ENCODE measurements at places on chromosomes 4 and X.

- DNase-seq, result no peak
These were observed 194.4 kb upstream of the CPEB2 start for GRCh38 chr4:14807856-14808255.

GRCh38 chr4:87209182-87209581 is 11.2 kb downstream of the KLHL8 start:
- no peak for DNase-seq

GRCh38 chr4:1058198-1058996 is 47.0 kb downstream of the FGFRL1 start:
- DNase-seq, result no peak

GRCh38 chrX:129779747-129780146 is at the start of gene SASH3:
SASH3 (plus strand) TSS chrX:129779949; CDS start chrX:129780098, 149 bp downstream.
- no peak for DNase-seq

DNA sequence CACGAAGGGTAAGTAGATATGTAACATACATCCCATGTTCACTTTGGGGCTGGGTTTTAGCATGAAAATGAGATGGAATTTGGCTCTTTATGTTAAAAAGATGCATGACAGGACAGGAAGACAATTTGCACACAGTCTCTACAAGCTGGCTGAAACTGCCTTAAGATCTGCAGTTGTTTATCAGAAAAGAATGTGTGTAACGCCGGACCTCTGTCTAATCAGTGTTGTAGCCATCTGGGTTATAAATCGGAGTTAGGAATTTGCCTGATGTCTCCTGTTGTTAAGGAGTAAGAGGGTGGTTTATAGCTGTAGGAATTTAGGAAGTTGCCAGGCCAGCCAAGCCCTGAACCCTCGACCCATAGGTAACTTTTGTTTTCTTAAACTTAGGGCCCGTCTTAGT is 562.9 kb upstream of the FAT1 start:
- no peak for DNase-seq

GRCh38 chr4:123418351-123418931 is 21.8 kb downstream of the SPRY1 start:
- DNase-seq, result peak; percentile 52

DNA sequence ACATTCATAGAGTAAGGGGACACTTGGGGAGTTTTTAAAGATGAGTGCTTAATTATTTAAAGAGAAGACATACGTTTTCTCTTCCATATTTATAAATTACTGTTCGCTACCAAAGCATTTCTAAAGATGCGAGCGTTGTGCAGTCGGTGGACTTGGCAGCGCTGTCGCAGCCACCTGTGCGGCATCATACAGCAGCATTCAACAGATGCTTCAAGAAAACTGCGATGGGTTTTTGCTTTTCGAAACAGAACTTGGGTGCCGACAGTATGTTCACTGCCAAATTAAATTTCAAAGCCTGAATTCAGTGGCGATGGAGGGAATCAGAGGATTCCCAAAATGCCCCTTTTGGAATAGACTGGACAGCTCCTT is 1.6 kb upstream of the HTR2C start:
- DNase-seq, result no peak

GRCh38 chr4:72953571-72953970 is 115.9 kb downstream of the COX18 start:
- DNase-seq, result no peak

DNA sequence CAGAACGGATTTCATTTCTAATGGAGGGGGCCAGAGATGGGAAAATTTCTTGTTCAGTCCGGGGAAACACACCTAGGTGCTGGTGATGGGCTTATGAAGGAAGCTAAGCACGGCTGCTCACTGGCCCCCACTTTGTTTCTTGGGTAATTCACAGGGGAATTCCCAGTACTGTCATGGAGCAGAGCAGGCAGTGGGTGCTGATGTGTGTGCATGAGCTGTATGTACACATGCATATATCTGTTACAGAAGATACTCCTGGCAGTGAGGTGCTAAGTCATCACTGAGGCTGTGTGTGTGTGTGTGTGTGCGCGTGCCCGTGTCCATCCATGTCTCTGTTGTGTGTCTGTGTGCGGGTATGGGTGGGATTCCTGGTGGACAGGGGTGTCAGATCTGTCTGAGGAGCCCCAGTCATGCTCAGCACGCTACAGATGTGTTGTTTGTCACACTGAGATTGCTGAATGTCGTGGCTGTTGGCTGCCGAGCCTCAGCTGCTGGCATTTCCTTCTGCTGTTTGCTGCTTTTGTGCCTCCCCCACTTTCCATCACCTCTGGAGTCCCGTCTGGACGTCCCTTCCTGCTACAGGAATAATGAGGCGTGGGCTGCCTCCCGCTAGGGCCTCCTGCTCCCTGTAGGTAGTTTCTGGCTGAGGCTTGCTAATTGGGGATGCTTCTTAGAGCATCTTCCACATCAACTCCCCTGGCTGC is 53.3 kb downstream of the JADE1 start:
- no peak for DNase-seq

DNA sequence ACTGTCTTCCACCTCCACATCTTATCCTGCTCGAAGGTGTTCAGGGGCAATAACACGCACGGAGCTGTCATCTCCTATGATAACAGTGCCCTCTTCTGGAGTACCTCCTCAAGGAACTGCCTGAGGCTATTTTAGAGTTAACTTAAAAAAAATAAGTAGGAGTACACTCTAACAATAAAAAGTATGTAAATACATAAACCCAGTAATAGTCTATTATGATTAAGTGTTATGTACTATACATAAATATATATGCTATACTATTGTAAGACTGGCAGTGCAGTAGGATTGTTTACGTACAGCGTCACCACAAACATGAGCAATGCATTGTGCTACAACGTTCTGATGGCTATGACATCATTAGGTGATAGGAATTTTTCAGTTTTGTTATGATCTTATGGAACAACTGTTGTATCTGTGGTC is 34.5 kb upstream of the TLR2 start:
- DNase-seq, result no peak

GRCh38 chr4:159150396-159150795 is 47.5 kb downstream of the RAPGEF2 start:
- DNase-seq, result no peak

DNA sequence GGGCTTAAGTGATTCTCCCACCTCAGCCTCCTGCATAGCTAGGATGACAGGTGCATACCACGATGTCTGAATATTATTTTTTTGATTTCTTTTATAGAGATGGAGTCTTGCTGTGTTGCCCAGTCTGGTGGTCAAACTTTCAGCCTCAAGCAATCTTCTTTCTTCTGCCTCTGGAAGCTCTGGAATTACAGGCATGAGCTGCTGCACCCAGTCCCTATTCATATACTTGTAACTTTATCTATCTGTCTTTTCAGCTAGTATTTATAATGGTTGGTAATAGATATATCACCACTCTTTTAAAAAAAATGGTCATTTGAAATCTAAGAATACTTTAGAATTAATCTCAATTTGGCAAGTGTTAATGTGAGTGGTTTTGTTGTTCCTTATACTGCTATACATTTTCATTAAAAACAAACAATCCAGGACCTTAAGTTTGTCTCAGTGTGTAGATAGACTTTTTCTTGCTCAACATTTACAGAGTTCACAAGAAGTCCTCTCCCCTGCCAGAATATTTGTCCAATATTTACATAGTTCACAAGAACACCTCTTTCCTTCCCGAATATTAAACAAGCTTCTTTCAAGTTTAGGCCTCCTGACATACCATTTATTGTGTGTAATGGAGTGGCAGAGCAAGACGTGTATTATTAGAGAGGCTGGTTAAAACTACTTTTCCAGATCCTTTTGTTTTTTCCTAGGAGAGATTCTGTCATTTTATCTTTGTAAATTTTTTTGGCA is 1197.4 kb upstream of the ADGRL3 start:
- no peak for DNase-seq

GRCh38 chr4:65007841-65008439 is 598.7 kb upstream of the TECRL start:
- no peak for DNase-seq

DNA sequence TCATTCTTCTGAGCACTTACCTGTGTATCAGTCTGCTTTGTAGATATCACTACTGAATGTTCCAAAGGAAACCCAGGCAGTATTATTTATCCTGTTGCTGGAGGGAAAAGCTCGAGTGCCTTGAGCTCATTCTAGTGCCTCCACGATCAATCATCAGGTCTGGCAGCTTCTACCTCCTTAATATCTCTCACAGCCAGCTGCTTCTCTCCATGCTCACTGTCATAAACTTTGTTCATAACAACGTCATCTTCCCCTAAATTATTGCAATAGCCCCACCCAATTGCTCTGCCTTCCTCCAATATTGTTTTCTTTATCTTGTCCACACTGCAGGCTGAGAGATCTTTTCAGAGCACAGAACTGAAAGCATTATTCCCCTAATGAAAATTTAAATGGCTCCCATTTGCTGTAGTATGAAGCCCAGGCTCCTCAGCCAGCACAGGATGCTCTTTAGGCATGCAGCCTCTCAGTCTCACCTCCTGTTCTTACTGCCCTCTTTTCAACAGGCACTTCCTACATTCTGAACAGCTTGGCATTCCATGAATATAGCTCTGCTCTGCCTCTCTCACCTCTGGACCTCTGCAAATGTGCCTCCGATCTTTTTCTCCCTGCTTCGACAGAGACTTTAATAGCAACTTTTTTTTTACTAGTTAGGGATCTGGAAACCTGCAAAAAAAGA is 504.2 kb upstream of the IGFBP7 start:
- DNase-seq, result no peak

DNA sequence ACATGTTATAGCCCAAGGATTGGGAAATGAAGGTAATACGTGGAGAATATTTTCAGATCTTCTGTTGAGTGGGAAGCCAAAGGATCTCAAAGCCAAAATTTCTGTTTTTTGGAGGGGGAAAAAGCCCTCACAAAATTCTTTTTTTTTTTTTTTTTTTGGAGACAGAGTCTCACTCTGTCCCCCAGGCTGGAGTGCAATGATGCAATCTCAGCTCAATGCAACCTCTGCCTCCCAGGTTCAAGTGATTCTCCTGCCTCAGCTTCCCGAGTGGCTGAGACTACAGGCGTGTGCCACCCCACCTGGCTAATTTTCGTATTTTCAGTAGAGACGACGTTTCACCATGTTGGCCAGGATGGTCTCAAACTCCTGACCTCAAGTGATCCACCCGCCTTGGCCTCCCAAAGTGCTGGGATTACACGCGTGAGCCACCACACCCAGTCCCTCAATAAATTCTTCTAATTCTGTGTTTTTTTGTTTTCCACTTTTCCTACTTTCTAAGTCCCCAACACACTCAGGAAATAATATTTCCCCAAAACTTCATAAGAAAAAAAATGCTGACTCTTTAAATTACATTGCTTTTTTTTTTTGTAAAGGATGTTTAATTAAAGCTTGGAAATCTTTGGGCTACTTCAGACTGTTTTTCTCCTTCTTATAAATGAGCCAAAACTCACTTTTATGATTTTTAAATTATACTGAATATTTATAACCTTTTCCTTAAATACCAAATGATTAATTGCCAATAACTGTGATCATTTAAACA is 51.6 kb downstream of the RPS3A start:
- DNase-seq, result no peak

DNA sequence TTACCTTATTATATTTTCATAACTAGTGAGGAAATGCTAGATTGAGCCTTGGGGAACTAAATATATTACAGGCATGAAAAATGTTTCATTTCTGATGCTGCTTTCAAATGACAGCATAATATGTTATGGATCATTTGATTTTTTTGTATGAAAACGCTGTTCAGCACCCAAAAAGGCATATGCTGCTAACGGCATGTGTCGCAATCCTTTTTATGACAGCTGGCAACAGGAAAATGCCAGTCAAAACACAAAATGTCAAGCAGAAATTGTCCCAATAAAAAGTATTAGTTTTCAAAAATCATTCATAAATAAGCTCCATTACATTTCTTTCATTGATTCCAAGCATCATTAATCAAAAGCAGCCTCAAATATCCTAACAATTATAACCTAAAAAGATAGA is 1244.5 kb downstream of the PCDH7 start:
- DNase-seq, result no peak

DNA sequence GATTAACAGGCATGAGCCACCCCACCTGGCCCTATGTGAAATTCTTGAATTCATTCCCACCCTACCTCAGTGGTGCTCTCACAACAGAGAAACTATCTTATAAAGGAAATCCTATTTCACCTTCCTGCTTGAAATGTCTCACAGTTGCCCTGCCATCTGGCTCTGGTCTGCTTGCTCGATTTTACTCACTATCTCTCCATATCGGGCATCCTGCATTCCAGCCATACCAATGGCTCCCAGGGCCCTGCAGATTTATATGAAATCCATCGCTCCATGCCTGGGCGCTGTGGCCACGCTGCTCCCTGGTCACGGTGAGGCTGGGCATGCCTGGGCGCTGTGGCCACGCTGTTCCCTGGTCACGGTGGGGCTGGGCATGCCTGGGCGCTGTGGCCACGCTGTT is 15.8 kb downstream of the SORBS2 start:
- no peak for DNase-seq

- DNase-seq, result no peak
These were observed 349.5 kb upstream of the HAND2 start for GRCh38 chr4:173879509-173879908.

GRCh38 chr4:6278801-6279197 is 9.1 kb downstream of the WFS1 start:
- DNase-seq, result no peak

DNA sequence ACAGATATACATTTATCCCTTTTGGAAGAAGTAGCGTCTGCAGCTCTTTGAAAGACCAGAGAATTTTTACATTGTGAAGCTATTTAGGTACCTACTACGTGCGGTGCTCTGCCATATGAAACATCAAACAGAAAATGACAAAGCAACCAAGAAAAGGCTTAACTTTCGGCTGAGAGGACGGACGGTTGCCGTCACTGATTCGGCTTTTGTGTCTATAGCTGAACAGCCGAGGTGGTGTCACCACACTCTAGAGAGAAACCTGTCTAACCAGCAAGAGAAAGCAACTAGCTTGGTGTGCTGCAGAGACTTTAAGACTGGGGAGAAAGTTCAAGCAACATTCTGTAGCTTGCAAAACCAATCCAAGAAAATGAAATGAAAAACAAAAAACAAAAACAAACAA is 145.5 kb downstream of the SHOX start:
- DNase-seq, result no peak

DNA sequence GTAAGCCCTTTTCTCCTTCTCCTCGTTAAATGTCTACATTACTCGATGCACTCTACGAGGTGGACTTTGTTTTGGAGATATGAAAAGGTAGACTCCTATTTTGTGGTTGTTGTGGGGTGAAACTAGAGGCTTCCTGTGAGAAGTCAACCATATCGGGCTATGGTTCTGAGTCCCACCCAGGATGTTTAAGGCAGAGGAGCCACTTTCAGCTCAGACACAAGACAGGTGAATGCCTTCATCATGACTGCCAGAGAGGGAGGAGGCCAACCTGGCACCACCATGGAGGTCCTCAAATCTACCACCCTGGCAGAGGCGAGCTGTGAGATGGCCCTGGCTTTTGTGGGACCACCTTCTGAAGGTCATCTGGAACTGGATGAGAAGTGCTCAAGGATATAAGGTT is 154.4 kb upstream of the KLF3 start:
- no peak for DNase-seq

- no peak for DNase-seq
These were observed 85.0 kb downstream of the RCHY1 start for GRCh38 chr4:75429208-75429607.

GRCh38 chr4:17797808-17798207 is 12.7 kb downstream of the DCAF16 start:
- DNase-seq, result no peak

- peak; percentile 50 for DNase-seq
These were observed 334.3 kb upstream of the GATB start for GRCh38 chr4:152094970-152095700.
